ENCODE measurements at places on chromosomes 13 and 19.
A peak's percentile ranks its signal among the peaks of the same experiment; 100 is the strongest.

DNA sequence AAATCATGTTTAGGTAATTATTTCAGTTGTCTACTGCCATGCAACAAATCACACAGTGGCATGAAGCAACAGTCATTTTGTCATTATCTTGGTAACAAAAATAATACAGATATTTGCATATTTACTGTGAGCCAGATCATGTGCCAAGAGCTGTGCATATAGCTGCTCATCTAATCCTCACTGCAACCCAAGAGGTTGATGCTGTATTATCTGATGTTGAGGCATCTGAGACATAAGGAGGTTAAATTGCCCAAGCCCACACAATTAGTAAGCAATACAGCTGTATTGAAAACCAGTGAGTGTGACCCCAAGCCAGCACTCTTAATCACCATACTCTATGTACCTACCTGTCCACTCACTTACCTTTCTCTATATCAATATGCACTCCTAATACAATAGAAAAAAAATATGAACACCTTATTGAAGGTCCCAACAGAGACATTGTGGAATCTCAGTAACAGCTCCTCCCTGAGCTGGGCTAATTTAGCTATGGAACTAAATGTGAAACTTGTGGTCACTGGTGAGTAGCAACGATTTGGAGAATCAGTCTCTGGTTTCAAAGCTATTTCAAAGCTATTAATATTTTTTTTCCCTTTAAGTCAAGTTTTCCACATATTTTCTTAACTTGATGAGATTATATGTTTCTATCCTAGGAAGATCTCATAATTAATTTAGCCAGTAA is 185.2 kb downstream of the KLF12 start:
- no peak for DNase-seq

GRCh38 chr13:107576430-107576829 is 638.9 kb downstream of the LIG4 start:
- no peak for DNase-seq

DNA sequence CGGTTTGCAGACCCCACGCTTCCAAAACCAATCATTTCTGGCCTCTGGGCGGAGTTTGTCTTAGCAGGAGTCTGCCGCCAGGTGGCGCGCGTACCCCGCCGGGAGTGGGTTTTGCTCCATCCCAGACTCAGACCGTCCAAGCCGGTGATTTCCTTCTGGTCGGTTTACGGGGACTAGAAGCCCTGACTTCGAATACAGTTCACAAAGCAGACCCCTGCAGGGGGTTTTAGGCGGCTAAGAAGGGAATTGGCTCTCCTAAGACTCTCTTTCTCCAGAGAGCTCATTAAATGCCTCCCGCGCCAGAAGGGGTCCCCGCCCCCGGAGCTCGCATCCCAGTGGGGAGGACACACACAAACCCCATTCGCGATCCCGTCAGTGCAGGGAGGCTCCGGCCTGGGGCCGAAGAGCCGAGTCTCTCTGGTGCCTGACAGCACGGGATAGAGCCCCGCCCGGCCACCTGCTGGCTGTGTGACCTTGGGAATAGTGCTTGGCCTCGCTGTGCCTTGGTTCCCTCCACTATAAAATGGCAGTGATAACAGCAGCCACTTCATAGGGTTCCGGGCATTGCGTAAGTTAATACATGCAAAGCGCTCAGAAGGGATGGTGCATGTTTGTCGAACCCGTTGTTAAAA is 8.6 kb upstream of the NUP62 start:
- DNase-seq: peak; percentile 70

DNA sequence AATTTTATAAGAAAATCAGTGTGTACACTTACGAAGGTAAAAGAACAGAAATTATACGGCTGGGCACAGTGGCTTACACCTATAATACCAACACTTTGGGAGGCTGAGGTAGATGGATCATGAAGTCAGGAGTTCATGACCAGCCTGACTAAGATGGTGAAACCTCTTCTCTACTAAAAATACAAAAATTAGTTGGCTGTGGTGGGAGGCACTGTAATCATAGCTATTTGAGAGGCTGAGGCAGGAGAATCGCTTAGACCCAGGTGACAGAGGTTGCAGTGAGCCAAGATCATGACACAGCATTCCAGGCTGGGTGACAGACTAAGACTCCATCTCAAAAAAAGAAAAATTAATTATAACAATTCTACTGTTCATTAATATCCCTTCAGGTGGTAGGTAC is 151.9 kb downstream of the ZNF737 start:
- DNase-seq: no peak

DNA sequence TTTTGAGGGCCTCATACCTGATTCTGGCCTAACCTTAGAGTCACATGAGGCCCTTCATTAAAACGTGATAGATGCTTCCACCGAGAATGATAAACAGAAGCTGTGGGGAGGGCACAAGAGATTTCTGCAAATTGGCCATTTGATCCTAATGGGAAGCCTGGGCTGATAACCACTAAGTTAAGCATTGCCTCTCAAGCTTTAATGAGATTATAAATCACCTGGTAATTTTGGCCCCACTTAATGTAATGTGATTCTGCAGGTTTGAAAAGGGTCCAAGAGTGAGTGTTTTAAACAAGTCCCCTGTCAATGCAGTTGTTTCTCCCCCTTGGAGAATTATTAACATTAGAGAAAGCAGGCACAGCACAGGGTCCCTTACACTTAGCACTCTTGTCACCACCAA is 42.0 kb downstream of the ZNF486 start:
- DNase-seq: no peak

DNA sequence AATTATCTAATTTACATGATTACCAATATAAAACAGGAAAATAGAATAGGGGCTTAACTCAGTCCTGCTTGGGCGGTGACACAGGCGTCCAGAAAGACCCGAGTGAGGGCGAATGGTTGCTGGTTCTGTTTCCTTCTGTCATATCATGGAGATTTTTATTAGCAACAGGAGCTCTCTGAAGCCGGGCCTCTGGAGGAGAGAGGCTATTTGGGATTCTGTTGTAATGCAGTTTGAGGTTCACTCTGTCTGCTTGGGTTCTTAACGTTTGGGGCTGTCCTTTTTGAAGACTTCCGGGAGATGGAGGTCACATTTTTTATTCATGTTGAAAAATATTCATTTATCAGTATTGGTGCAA is 115.7 kb upstream of the ZNF536 start:
- no peak for DNase-seq

DNA sequence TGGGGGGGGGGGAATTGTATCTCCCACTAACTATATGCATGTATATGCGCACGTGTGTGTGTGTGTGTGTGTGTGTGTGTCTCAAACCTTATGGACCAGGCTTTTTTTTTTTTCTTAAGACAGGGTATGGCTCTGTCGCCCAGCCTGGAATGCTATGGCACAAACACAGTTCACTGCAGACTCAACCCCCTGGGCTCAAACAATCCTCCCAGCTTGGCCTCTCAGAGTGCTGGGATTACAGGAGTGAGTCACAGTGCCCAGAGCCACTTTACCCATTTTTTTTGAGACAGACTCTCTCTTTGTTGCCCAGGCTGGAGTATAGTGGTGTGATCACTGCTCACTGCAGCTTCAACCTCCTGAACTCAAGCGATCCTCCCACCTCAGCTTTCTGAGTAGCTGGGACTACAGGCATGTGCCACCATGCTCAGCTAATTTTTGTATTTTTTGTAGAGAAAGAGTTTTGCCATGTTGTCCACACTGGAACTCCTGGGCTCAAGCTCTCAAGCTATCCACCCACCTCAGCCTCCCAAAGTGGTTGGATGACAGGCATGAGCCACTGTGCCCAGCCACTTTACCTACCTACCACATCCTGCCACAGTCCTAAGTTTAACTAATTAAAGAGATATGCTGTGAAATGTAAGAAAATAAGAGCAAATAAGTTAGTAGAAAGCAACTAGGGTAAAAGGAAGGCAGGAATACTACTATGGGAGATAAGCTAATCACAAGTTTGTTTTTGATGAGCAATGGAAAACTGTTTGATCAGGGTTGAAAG is 2.4 kb downstream of the ZMYM5 start:
- DNase-seq: peak; percentile 2
